Thoracic aorta (tissue), 2 donors: ENCODE measurements at places on chromosomes 11 and 22. TPM values are rescaled to one million over a fixed set of nuclear protein-coding genes. Genes with fewer than 3 reads are reported as not detected.

DNA sequence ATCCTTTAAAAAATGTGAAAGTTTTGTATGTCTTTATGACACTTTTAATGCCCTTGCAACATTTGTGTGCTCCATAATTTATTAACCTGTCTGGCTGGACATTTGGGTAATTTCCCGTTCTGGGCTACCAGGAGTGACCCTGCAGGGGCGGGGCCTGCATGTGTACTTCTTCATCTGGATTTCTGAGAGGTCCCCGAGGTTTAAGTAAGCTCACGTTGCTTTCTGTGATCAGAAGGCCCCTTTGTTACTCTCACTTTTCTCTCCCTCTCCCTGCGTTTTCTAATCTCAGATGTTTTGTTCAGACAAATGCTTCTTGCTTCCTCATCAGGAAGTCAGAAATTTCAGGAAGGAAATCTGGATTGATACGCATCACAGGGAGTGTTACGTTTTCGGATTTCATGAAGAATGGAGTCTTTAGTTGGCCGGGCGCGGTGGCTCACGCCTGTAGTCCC lies 78.9 kb upstream of the CRYBB3 start:
- H3K4me3 ChIP-seq: no peak overlapping the region
- no peak overlapping the region for H3K27ac ChIP-seq
- H3K36me3 ChIP-seq: peaks cover 5% of the 10 kb centered on the region
- H3K4me1 ChIP-seq: peaks cover 12% of the 10 kb centered on the region
- no peaks in the 10 kb centered on the region for H3K27me3 ChIP-seq
- DNase-seq: no peak

- peaks cover 9% of the 10 kb centered on the region for H3K4me1 ChIP-seq
- no peak overlapping the region for H3K4me3 ChIP-seq
- no peak for DNase-seq
- H3K27me3 ChIP-seq: no peaks in the 10 kb centered on the region
Observed at GRCh38 chr11:1297576-1298473, 11.6 kb downstream of the TOLLIP start.

DNA sequence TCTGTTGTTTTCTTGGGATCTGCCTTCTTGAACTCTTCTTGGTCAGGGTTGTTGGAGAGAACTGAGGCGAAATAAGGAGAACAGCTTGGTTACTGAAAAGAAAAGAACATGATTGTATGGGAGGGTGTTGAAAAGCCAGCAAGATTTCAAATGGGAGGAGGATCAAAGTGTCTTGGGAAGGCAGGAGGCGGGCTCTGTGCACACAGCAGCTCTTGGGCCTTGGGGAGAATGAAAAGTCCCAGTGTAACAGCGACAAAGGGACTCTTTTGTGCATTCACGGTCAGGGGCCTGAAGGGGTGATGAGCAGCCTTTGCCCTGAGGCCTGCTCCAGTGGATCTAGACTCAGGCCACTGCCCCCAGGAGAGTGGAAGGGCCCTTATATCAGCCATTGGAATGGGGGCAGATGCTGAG lies 135.4 kb downstream of the ADAMTS15 start:
- DNase-seq: no peak
- no peak overlapping the region for H3K4me3 ChIP-seq
- H3K27me3 ChIP-seq: no peaks in the 10 kb centered on the region

DNA sequence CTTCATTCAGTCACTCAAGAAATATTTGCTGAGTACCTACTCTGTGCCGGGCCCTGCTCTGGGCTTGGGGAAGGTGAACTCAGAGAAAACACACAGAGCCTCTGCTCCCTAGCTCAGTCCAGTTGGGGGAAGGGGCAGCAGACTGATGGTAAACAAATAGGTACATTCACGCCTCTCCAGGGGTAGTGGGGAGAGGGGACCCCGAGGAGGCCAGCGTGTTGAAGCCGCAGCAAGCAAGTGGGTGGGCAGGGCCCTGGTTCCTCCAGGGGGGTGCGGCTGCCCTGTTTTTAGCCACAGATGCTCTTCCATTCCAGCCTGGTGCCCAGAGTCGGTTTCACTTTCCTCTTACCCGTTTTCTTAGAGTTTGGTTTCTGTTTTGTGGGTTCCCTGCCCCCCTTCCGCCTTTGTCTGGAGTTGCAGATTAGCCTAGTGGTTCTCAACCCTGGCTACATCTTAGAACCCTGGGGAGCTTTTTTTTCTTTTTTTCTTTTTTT lies 8.7 kb downstream of the DRAP1 start:
- H3K27ac ChIP-seq: no peak overlapping the region
- peaks cover 3% of the 10 kb centered on the region for H3K36me3 ChIP-seq
- no peaks in the 10 kb centered on the region for H3K27me3 ChIP-seq

DNA sequence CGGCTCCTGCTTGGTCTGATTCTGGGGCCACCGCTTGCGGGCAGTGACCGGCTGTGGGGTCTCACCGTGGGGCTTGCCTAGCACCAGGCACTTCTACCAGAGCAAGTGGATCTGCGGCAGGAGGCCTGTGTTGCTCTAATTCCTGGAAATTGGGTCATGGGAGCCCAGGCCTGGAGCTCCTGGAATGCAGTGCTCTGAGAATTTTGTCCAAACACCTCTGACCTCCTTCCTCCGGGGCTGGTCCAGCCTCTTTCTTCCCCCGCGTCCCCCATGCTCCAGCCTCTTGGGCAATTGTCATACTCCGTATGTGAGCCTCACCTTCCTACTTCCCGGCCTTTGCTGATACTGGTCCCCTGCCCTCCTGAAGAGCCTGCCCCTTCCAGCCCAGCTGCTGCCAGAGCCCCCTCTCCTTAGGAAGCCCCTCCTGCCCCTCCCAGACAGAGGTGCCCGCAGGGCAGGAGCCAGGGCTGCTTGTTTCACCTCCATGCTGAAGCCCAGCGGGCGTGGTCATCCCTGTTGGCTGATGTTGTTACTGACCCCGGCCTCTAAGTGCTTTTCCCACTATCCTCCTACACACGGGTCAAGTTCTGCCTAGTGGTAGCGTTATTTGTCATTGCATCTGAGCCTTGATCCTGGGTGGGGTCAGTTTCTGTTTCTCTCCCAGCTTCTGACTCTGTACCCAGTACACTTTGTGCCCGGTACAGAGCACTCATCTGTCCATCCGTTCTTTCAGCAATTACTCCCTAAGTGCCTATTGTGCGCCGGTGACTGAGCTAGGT lies 9.6 kb downstream of the MGAT3 start:
- no peaks in the 10 kb centered on the region for H3K36me3 ChIP-seq
- H3K27ac ChIP-seq: no peak overlapping the region
- no peaks in the 10 kb centered on the region for H3K27me3 ChIP-seq
- H3K4me3 ChIP-seq: no peak overlapping the region
- H3K4me1 ChIP-seq: no peaks in the 10 kb centered on the region
- no peak for DNase-seq

GRCh38 chr22:21829523-21829922 lies 37.9 kb downstream of the MAPK1 start:
- no peaks in the 10 kb centered on the region for H3K36me3 ChIP-seq
- peaks cover 26% of the 10 kb centered on the region for H3K4me1 ChIP-seq
- DNase-seq: no peak
- H3K4me3 ChIP-seq: no peak overlapping the region
- no peak overlapping the region for H3K27ac ChIP-seq

- H3K36me3 ChIP-seq: peaks cover 10% of the 10 kb centered on the region
- peak overlapping the region; percentile 100 for H3K27ac ChIP-seq
- no peaks in the 10 kb centered on the region for H3K27me3 ChIP-seq
- peaks cover 19% of the 10 kb centered on the region for H3K4me1 ChIP-seq
- no peak for DNase-seq
Observed at GRCh38 chr11:64316672-64317324, 561 bp downstream of the TRMT112 start.

DNA sequence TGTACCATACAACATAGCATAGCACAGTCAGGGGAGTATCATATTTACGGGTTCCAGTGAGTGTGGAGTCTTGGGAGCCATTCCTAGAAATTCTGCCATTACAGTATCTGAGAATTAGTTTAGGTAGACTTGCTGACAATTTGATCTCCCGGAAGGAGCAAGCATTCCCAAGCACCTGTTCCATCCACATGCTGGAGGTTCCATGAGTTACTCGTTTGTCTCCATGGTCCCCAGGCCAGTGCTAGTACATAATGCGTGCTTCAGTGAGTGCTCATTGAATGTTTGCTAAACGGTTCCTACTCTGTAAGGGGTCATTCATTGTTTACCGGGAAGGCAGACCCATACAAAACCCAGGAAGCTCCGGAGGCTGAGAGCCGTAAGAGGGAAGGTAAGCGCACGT lies 27.4 kb upstream of the MYOD1 start:
- H3K4me1 ChIP-seq: no peaks in the 10 kb centered on the region
- no peaks in the 10 kb centered on the region for H3K36me3 ChIP-seq
- DNase-seq: no peak

GRCh38 chr22:38424525-38425080 lies 30.4 kb downstream of the KCNJ4 start:
- H3K36me3 ChIP-seq: no peaks in the 10 kb centered on the region
- H3K4me1 ChIP-seq: no peaks in the 10 kb centered on the region
- H3K27ac ChIP-seq: no peak overlapping the region
- H3K27me3 ChIP-seq: no peaks in the 10 kb centered on the region

DNA sequence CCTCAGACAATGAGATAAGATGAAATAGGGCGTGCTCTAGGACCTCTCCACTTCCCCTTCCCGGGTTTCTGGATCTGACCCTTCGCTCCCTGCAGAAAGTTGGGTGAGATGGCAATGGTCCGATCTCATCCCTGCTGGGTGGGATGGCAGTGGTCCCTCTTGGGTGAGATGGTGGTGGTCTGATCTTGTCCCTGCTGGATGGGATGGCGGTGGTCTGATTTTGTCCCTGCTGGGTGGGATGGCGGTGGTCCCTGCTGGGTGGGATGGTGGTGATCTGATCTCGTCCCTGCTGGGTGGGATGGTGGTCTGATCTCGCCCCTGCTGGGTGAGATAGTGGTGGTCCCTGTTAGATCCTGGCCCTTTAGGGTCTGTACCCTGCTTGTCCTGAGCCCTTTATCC lies 21.3 kb downstream of the ST14 start:
- H3K36me3 ChIP-seq: no peaks in the 10 kb centered on the region
- DNase-seq: no peak
- H3K4me3 ChIP-seq: no peak overlapping the region
- no peak overlapping the region for H3K27ac ChIP-seq
- H3K4me1 ChIP-seq: no peaks in the 10 kb centered on the region
- H3K27me3 ChIP-seq: no peaks in the 10 kb centered on the region

DNA sequence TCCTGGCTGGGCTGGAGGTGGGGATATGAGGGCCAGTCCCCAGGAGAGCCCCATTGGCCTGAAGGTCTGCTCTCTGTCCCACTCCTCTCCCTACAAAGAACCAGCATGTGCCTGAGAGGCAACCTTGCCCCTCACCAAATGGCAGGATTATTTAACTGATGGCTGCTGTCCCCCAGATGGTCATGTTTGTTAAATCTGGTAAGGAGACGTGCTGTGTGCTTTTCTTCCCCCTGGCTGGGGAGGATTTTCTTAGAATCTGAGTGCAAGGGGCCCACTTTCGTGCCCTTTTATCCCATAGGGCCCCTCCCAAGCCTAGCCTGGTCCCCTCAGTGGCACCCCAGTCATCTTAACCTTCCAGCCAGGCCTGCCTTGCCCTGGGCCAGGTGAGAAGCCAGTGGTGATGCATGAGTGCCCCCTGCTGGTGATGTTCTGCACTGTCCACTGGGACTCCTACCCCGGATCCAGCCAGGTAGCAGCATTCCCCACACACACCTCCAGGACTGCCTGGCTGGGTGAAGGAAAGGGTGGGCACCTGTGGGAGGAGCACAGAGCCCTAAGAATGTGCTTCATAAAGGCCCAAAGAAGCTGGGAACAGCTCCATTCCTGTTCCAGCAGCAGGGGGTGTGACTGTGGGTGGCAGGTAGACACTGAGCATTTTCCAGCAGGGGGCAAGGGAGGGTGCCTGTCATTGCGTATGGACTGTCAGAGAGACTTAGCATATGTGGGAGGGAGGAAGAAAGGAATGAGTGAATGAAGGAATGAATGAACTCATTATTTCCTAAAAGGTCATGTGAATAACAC lies 28.9 kb downstream of the MFNG start:
- no peaks in the 10 kb centered on the region for H3K27me3 ChIP-seq
- peak; percentile 11 for DNase-seq
- no peak overlapping the region for H3K27ac ChIP-seq
- no peak overlapping the region for H3K4me3 ChIP-seq
- H3K36me3 ChIP-seq: no peaks in the 10 kb centered on the region

DNA sequence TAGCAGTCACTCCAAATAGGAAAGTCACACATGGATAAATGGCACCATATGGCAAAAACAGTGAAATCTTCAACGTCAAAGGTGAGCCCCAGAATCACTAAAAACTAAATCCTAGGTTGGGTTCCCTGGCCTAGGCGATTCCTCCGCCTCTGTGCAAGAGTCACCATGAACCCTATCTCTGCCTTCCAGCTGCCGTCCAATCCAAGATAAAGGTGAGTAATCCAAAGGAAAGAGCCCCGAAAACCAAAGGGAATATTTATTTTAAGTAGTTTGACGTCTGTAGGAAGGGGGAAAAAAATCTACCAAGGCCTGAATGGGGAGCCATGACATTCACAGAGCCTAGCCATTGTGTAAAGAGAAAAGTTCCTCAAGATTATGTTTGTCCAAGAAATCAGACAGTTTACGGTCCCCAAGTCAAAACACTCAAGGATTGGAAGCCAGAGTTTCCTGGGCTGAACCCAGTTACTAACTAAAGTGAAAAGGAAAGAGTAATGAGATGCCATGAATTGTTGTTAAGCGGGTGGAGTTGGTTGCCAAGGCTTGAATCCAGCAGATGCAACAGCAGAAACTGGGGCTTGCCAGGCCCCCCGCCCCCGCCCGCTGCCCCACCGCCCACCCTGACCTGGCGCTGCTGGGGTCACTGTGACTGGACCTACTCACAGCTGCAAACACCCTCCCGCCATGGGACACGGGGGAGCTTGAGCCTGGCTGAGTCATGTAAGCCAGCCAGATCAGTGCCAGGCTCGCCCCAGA lies 39.7 kb upstream of the ETS1 start:
- H3K36me3 ChIP-seq: no peaks in the 10 kb centered on the region
- DNase-seq: no peak
- peaks cover 15% of the 10 kb centered on the region for H3K4me1 ChIP-seq
- H3K27me3 ChIP-seq: no peaks in the 10 kb centered on the region
- no peak overlapping the region for H3K27ac ChIP-seq

- H3K4me1 ChIP-seq: peaks cover 5% of the 10 kb centered on the region
- no peak for DNase-seq
- H3K27ac ChIP-seq: peak overlapping the region; percentile 72
- H3K36me3 ChIP-seq: no peaks in the 10 kb centered on the region
Observed at GRCh38 chr11:79243422-79244210, 197.2 kb downstream of the TENM4 start.

DNA sequence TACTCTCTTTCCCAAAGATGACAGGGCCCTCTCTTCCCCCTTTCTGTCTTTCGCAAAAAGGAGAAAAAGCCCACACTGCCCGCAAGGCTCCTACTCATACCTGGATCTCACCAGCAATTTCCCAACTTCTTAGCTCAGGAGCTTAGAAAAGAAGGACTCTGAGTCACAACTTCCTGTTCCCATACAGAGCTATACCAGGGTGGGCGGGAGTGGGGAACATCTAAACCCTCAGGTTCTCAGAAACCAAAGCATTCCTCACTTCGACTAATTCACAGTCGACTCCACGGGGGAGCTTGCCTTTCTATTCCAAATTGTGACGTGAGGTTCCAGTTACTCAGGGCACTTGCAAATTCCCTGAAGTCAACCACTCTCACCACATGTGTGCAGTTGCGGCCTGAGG lies 61.9 kb downstream of the MTNR1B start:
- H3K36me3 ChIP-seq: no peaks in the 10 kb centered on the region
- H3K4me3 ChIP-seq: no peak overlapping the region
- no peak for DNase-seq
- no peak overlapping the region for H3K27ac ChIP-seq
- no peaks in the 10 kb centered on the region for H3K27me3 ChIP-seq
- H3K4me1 ChIP-seq: no peaks in the 10 kb centered on the region

- H3K27ac ChIP-seq: no peak overlapping the region
- no peaks in the 10 kb centered on the region for H3K27me3 ChIP-seq
- no peaks in the 10 kb centered on the region for H3K4me1 ChIP-seq
- no peak for DNase-seq
- no peaks in the 10 kb centered on the region for H3K36me3 ChIP-seq
- H3K4me3 ChIP-seq: no peak overlapping the region
Observed at GRCh38 chr11:84993386-84993785, 633.8 kb downstream of the DLG2 start.

JHY gene
- total RNA-seq: 4.9 TPM
